ENCODE measurements at places on chromosomes 6 and 20.

DNA sequence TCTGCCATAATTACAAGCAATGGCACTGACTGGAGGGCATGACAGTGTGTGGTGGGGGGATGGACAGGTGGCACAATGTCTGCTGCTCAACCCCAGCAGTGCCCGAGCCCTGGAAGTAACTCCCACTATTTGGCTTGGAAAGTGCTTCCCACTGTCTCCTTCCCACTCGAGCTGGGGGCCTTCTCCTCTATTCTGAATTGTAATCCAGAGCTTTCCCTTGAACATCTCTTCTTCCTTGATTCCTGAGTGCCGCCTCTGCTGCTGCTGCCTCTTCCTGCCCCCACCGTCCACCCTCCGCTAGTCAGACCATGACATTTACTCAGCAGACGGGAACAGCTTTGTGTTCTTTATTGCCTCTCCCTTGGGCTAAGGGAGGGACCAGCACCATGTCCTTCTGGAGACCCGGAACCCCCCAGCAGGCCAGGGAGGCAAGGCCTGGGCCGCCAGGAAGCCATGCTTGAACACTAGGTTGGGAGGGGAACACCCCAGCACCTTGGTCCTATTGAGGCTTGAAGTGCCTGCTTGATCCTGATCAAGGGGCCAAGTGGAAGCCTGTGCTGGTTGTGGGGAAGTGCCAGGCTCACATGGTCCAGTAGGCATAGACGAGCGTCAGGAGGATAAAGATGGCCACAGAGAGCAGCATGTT, 17.0 kb downstream of the CCDC167 start:
- no peak for DNase-seq

- DNase-seq, result no peak
Observed at GRCh38 chr6:2771079-2771478, 5.9 kb downstream of the WRNIP1 start.

GRCh38 chr6:89518352-89519055, 85.6 kb downstream of the ANKRD6 start:
- DNase-seq, result no peak

- no peak for DNase-seq
Observed at GRCh38 chr6:75201901-75202672, 3.8 kb downstream of the COL12A1 start.

DNA sequence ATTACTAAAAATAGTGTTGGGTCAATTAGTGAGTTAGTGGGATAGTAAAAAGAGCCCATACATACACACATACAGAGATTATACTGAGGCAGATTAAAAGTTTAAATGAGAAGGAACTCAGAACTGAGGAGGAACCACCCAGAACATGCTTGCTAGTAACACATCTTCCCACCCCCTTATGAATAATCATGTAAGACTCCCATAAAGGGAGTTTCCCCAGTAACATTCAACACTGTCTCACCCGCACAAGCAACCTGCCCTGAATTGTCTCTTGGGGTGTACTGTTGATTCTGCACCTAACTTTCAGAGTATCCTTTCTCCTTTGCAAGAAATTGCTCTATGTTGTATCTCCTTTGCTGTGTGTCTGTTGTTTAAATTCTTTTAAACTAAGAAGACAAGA, 11.1 kb upstream of the HLA-DQB2 start:
- DNase-seq, result no peak

GRCh38 chr20:45067558-45067957, 33.4 kb downstream of the KCNS1 start:
- DNase-seq, result no peak

- no peak for DNase-seq
Observed at GRCh38 chr6:21970569-21971300, 326.1 kb downstream of the PRL start.
